ENCODE measurements at places on chromosomes 7 and 10. TPM values are rescaled to one million over a fixed set of nuclear protein-coding genes. Genes with fewer than 3 reads are reported as not detected.

GRCh38 chr7:66170309-66171231 is 34.6 kb upstream of the TPST1 start:
- DNase-seq: no peak

GRCh38 chr7:24573554-24574338 is 494 bp downstream of the PALS2 start:
- DNase-seq: peak; percentile 54

- DNase-seq: no peak
Measured at GRCh38 chr7:27936768-27937102, 196.8 kb downstream of the TAX1BP1 start.

GRCh38 chr10:66671562-66671961 is 254.3 kb upstream of the LRRTM3 start:
- DNase-seq: peak; percentile 89

ABCC2 gene
- 0.92 TPM for total RNA-seq

DNA sequence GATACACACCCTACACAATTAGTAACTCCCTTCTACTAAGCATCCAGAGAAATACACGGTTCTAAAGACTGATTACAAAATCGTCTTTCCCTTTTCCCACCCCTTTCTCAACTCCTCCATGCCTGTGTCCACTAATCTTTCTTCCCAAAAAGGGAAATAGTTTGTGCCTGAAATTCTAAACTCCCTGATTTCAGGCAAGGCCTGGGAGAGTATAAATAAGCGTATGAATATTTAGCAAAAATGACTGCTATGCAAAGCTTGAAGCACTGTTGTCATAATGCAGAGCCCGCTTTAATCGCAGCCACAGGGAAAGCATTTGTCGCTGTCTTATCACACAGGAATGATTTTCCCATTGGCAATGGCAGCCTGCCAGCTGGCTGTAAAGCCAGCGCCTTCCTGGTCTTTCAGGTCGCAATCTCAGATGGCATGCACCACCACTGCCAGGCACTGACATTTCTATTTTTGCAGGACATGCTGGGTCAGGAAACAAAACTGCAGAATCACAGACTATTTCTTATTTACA is 142.9 kb upstream of the PCGF5 start:
- DNase-seq: peak; percentile 11

MBL2 gene
- total RNA-seq: not detected

GRCh38 chr7:138417078-138417700 is 42.9 kb upstream of the TRIM24 start:
- no peak for DNase-seq

- no peak for DNase-seq
Measured at GRCh38 chr10:44891721-44892120, 19.4 kb upstream of the TMEM72 start.

GRCh38 chr10:91036807-91037411 is 116.0 kb upstream of the ANKRD1 start:
- no peak for DNase-seq

- DNase-seq: no peak
Measured at GRCh38 chr10:103472005-103472404, 7.0 kb downstream of the CALHM3 start.

- DNase-seq: no peak
Measured at GRCh38 chr10:124697443-124697836, 46.7 kb downstream of the FAM53B start.

KAT6B gene
- total RNA-seq: 6.3 TPM

DNA sequence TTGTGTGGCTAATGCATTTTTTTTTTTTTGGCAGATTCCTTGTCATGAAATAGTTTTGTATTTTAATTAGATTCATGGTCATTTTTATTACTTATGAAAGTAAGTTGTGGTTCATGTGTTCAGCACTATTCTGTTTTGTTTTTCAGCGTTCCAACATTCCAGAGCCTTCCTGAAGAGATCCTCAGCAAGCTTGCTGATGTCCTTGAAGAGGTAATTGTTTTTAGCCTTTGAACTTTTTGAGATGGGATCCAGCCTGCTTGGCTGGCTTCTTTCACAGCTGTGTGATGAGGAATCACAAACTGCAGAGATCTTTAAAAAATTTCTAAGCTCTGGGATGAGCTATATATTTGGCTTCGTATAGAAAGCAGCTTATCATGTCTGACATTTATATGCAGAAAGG is 208.0 kb upstream of the CSTF2T start:
- no peak for DNase-seq

- no peak for DNase-seq
Measured at GRCh38 chr10:127257395-127257794, 61.0 kb upstream of the INSYN2A start.

GRCh38 chr7:139867847-139868246 is 38.8 kb downstream of the TBXAS1 start:
- DNase-seq: no peak

CPA4 gene
- 65.2 TPM for total RNA-seq

DNA sequence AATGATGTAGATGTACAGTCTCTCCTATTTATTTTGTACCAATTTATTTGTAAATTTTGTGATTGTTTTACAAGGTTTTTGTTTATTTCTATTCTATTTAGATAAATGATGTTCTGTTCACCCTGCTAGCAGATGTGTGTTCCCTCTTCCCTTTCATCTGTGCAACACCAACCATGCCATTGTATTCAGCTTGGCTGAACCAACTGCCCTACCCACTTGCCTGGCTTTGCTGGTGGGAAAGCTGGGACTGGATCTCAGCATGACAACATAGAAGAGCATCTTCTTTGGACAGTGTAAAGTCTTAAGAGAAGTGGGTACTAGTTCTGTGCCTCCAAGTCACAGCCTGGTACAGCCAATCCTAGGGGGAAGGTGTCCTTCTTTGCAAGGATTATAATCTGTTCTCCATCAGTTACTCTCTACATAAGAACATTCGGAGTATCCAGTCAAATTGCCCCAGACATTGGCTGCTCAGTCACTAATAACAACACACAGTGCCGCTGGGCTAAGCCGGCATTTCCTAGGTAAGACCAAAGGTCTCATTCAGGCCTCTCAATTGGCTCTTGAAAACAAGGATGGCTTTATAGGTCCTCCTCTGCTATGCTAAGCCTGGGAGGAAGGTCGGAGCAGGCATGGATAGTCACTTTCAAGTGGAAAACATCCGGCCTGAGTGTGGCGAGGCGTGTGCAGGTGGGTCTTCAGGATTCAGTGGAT is 109.7 kb downstream of the NT5C2 start:
- no peak for DNase-seq

EIF5AL1 gene
- total RNA-seq: 0.31 TPM

- DNase-seq: peak; percentile 8
Measured at GRCh38 chr10:15518250-15518649, 147.2 kb upstream of the FAM171A1 start.

C10orf71 gene
- total RNA-seq: not detected

DNA sequence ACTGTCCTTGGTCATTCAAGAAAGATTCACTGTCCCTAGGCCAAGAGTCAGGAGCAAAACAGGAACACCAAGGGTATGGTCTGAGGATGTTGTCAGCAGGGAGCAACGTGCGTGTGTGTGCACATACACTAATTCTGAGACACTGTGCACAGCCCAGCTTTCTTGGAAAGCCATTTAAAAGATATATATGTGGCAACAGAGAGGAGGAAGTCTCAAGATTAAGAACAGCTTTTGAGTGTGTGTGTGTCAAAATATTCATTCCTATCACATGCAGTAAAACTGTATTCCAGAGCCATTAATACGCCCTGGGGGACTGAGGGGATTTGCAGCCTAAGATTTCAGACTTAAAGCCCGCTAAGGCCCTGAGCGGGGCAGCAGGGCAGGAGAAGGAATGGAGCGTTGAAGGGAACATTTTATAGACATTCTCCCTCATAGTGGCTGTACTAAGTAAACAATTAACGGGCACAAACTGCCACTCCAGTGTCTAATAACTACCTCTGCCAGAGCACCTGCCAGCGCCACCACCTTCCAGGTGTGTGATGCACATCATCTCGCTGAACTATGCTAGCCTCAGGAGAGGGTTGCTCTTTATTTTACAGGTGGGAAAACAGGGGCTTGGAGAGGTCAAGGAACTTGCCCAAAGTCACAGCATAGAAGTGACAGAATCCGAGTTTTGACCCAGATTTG is 2.0 kb downstream of the NOD1 start:
- DNase-seq: no peak

DNA sequence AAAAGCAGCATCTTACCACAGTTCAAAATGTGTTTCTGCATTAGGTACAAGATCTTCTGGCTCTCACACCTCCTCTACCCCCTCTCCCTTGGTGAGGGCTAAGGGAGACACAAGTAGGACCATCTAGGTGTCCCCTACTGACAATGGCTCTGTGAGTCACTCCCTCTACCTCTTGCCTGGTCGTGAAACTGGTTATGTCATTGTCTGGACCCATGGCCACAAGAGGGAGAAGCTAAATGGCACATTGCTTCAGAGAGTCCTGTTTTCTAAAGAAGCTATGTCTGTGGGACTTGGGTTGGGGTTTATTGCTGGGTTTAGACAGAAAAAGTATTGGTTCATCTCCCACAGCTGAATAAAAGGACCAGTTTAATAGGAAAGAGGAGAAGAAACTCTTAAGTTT is 4.0 kb upstream of the PLXNA4 start:
- peak; percentile 5 for DNase-seq

DNA sequence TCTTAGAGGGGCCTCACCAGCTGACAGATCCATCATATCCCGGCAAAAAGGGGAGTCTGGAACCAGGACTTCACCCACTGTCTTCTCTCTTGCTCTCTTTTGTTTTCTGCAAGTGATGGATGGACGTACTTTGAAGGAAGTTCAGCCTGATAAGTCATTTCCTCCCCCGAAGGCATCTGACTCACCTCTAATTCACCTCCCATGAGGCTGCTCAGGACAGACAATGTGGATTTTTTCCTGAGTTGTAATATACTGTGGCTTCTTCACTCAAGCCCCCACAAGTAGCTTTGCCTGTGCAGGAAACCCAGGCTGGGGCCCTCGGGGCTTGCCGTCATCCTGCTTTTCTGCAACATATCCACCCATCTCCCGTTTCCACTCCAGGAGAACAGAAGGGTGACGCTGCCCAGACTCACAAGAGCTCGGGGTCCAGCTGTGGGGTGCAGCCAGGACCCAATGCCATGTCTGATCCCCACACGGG is 70.4 kb downstream of the ASB13 start:
- peak; percentile 98 for DNase-seq

PSD gene
- total RNA-seq: 0.24 TPM

AMPH gene
- total RNA-seq: not detected

AZGP1 gene
- total RNA-seq: 0.71 TPM

Data from foreskin keratinocyte (primary cell).